ENCODE measurements at places on chromosomes 16 and 17.

DNA sequence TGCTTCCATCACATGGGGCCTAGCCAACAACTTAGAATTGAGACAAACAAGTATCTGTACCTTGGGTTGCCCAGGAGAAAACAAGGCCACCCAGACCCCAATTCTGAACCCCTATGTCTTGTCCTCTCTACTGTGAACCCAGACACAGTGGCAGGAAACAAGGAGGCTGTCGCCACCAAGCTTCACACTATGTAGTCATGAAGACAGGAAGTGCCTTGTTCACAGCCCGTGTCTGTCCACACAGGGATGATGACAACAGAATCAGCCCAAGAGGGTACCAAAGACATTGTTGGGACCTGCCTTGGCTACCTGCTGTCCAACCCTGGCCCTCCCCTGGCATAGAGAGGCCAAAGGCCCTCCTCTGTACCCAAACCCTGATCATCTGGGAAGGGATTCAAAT is 84.8 kb downstream of the CDYL2 start:
- no peak for DNase-seq

- no peak for DNase-seq
Measured at GRCh38 chr17:52159246-52160135, 977 bp upstream of the CA10 start.

DNA sequence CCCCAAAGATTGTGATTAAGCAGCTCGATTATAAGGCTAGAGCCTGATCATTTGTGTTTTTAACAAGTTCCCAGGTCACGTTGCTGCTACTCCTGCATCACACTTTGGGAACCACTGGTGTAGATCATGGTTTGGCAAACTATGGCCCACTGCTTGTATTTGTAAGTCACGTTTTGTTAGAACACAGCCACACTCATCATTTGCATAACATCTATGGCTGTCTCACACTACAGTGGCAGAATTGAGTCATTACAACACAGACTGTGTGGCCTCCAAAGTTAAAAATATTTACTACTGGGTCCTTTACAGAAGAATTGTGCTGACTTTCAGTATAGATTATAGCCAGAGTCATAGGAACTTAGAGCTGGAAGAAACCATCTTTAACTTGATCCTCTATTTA is 515.3 kb upstream of the PSMD7 start:
- no peak for DNase-seq

GRCh38 chr17:27990100-27990499 is 52.4 kb upstream of the NLK start:
- no peak for DNase-seq

GRCh38 chr16:88635671-88636319 is 2.6 kb upstream of the IL17C start:
- DNase-seq = no peak

GRCh38 chr17:67675481-67675880 is 42.3 kb upstream of the NOL11 start:
- no peak for DNase-seq

DNA sequence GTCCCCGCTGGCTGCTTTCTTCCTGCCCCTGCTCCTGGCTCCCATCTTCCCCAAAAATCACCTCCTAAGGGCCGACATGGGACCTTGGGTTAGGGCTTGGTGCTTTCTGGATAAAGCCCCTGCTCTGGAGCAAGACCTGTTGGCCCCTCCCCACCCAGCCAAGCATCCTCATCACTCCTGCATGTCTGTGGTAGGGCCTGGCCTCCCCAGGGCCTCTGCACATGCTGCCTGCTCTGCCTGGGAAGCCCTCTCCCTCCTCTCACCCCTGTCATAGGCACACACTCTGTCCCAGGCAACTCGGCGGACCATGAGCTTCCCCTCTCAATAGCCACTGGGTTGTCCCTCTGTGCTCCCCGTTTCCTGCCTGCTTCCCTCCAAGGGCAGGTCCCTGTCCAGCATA is 35.2 kb downstream of the CFAP20 start:
- DNase-seq = no peak

GRCh38 chr16:19375561-19376158 is 42.0 kb upstream of the TMC5 start:
- DNase-seq = peak; percentile 28

- no peak for DNase-seq
Measured at GRCh38 chr16:77876776-77877175, 88.4 kb downstream of the VAT1L start.

GRCh38 chr17:64491994-64492393 is 4.9 kb downstream of the POLG2 start:
- DNase-seq = peak; percentile 37

DNA sequence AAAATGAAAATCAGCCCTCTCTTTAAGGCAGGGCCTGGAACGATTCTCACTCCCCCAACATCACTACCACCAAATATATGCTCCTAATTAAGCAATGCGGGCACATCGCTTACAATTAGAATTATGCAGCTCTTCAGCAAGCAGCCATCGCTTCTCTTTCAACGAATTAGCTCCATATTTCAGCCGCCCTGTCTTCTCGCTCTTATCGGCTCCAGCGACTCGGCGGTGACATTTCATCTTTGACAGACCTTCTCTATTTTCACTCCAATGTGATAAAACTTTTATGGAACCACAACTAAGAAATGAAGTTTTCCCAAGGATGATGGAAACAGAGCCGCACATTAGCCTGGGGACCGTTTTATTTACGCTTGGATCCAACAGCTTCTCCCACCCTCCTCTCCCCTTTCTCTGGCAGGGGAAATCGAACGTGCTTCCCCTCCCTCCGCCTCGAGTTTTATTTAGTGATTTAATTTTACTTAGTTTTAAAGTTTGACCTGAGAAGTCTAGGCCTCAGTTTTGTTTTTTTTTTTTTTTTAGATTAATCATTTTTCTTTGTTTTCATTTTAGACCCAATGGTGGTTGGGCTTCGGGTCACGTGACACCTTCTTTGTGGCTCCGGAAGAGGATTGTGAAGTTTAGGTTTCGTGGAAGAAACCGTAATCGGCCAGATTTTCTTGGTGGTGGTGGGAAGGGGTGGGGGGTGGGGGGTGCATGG is 3.1 kb upstream of the HOXB2 start:
- DNase-seq = no peak

DNA sequence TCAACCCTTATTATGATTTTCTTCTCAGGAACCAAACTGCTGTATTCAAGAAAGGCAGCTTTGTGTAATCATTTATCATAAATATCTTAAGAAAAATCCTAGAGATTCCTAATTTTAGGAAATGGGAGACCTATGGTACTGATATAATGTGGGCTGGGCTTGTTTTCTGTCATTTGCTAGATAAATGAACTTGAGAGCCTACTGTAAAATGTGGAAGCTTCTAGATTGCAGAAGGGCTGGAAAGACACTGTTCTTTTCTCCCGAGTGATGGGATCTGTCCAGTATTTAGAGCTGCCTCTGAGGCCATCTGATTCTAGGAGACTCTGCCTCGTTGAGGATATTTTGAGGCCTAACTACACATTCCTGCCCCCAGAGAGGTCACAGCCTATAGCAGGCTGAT is 19.9 kb upstream of the STH start:
- DNase-seq = no peak

DNA sequence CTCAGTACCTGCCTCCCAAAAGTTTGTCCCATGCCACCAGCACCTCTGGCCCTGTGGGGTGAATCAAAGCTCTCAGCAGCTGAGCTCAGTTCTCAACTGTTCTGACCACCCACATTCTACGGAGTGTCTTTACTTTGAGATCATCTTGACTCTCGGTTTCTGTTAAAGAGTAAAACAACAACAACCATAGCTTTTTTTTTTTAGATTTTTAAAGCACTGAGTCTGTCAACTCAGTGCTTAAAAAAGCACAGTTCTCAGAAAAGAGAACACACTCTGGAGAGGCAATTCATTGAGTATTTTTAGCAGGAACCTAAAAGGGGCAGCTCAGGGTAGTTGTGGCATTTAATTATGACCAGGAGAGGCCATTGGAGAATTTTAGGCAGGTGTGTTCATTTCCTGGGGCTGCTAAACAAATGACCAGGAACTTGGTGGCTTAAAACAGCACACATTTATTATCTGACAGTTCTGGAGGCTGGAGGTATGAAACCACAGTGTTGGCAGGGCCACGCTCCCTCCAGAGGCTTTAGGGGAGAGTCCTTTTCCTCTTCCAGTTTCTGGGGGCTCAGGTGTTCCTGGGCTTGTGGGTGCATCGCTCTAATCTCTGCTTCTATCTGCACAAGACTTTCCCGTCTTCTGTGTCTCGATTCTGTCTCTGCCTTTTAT is 6.7 kb upstream of the WFIKKN2 start:
- DNase-seq = no peak

DNA sequence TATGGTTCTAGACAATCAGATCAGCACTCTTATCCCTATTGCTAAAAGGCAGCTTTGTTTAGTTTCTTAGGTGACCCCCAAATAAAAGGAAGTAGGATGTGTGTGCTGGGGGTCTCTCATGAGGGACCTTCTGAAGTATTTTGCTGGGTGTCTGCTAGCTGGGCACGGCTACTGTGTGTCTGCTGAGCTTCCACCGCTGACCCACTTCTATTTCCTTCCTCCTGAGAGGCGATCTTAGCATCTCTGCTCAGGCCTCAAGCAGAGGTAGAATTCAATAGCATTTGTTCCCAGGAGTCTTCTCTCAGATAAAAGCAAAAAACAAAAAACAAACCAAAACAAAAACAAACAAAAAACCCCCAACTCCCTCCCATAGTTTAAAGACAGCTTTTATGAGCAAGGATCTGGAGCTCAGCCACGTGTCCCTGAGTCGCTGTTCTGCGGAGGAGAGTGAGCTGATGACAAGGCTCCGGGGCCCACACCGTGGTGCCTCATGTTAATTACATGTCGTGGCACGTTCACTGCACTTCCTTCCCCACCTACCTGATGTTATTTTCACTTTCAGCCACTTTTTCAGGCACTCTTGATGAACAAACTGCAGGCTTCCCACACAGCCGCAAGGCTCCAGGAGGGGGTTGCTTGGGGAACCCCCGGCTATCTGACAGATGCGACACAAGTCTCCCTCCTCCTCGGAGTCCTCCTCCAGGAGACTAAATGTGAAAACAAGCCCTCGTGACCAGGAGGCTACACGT is 83.5 kb downstream of the MARCHF10 start:
- DNase-seq = no peak

GRCh38 chr16:15593235-15593634 is 49.7 kb downstream of the MARF1 start:
- DNase-seq = no peak

- no peak for DNase-seq
Measured at GRCh38 chr16:31535737-31536136, 8.0 kb downstream of the AHSP start.

DNA sequence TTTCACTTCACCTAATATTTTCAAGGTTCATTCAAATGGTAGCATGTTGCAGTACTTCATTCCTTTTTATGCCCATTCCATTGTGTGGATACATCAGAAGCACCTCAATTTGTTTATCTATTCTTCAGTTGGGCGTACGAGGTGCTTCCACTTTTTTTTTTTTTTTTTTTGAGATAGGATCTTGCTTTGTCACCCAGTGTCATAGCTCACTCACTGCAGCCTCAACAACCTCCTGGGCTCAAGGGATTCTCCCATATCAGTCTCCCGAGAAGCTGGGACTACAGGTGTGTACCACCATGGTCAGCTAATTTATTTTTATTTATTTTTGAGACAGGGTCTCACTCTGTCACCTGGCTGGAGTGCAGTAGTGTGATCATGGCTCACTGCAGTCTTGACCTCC is 22.5 kb upstream of the SPNS3 start:
- no peak for DNase-seq

GRCh38 chr16:57544124-57544653 is 1.7 kb downstream of the ADGRG5 start:
- DNase-seq = no peak

All from stromal cell of bone marrow (primary cell).